ENCODE measurements at places on chromosomes 5 and 9.

DNA sequence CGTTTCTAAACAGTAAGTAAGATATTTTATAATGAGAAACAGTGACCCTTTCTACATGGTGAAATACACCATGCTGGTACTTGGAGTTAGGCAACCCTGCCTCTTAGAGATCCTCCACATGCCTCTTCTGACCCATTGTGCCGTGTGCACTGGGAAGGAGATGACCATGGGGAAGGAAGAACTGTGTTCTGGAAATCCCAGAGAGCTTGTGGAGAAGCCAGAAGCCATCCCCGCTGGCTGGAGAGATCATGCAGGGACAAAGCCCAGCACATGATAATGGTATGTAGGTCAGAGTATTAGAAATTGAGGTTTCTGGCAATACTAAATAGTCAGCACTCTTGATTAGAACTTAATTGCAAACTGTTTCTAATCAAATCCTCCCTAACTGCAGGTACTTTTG is 307.3 kb downstream of the FBXL7 start:
- no peak for DNase-seq

GRCh38 chr5:73188764-73189531 is 16.0 kb downstream of the TMEM174 start:
- no peak for DNase-seq

- DNase-seq, result no peak
Observed at GRCh38 chr5:636951-637350, 24.8 kb downstream of the CEP72 start.

DNA sequence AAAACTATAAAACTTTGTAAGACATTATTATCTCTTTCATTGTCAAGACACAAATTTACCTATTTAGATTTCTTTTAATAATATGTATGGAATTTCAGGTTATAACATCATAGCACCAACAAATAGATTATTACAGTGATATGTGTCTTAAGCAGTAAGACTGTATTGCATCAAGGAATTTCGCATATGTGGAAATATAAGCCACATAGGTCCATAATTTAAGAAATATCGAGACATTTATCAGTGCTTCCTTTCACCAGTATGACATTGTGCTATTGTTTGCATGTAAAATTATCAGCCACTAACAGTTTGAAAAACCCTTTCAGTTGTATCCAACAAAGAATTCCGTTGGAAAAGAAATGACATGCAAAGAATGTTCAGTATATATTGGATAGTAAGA is 186.7 kb upstream of the RASA1 start:
- no peak for DNase-seq

- DNase-seq, result no peak
Observed at GRCh38 chr9:126336736-126337325, 10.2 kb downstream of the MVB12B start.

GRCh38 chr5:95731571-95732554 is 727 bp downstream of the RHOBTB3 start:
- peak; percentile 26 for DNase-seq

DNA sequence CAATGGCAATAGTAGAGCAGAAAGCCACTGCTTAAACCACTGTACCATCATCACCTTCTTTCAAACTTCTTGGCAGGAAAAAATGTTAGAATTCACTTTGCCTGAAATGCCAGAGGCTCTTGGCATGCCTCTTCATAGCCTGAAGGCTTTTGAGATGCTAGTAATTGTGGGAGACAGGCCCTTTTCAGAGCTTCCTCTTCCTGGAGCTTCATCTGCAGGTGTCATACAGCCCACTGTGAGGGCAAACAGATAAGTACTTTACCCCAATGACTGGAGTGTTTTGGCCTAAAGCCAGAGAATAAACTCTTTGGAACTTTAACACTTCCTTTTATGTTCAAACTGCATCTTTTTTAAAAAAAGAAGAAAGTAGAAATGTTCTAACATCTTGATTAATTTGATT is 81.3 kb upstream of the TMEM171 start:
- DNase-seq, result peak; percentile 4

- DNase-seq, result no peak
Observed at GRCh38 chr9:105510024-105510423, 47.9 kb upstream of the FKTN start.

DNA sequence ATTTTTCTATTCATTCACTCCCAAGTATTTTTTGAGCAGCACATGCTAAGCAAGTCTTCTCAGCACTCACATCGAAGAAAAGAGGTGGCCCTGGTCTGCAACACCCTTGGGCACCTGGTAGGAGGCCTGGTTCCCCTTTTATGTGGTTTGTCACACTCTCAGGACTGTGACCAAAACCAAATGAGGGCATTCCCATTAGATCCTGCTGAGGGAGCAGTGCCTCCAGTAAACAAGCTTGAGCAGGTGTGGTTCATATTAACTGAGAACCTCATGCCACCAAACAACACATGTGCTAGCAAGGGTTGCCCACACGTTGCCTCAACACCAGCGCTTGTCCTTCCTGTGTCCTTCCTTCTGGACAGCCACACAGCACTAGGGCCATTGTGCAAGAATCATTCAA is 26.9 kb upstream of the SYK start:
- peak; percentile 16 for DNase-seq

DNA sequence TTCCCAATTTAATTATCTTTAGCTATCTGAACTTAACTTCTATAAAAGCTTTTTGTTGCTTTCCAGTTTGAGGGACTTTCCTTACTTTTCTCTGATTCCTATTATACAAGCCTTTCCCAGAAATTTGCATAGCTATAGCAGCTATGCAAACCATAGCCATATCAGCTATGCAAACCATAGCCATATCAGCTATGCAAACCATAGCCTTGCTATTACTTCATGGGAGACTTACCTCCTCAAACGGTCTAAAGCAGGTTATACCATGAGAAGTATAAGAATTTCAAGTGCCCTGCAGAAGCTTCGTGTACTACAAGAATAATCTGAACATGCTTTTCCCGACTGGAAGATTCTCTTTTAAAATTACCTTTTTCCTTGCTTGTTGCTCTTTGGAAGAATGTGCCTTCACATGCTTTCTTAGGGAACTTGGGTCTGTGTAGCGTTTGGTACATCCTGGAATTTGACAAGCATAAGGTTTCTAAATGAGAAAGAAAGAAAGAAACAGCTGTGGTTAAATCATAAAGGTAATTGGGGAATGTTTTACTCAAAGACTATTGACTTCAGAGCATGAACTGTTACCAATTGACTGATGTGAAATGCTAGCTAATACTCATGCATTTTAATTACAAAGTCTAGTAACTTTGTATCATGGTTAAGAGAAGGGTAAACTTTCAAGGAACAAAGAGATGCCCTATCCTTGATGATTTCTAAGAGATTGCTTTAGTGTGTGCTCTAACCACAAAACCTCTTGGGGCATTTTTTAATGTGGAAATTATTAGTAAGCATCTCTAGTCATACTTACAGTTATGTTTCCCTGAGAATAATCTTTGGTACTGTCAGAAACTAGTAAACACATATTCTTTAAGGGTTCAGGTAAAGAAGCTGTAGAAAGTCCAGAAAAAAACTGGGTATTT is 367.6 kb downstream of the GLIS3 start:
- no peak for DNase-seq

Data from NCI-H1105 treated with DMSO at 0.1 percent for 48 hours (cell line).